ENCODE measurements at places on chromosomes 13 and 19.

DNA sequence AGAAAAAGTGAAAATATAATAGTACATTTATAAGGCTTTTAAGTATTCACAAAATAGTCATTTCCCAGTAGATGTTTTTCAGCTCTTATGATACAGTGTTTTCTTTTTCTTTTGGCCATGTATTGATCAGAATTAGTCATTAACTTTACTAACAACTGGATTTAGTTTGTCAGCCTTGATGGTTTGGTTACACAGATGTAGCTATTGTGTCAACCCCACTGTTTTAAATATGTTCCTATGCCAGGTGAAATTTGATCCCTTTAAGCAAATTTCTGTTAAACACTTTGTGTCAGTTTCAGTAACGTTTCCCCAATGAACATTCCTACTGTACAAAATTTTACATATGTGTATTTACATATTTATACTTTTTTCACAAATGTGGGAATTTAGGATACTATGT is 261.5 kb upstream of the STARD13 start:
- no peak for DNase-seq

- peak; percentile 75 for DNase-seq
Measured at GRCh38 chr19:1243768-1244692, 2.5 kb downstream of the ATP5F1D start.

DNA sequence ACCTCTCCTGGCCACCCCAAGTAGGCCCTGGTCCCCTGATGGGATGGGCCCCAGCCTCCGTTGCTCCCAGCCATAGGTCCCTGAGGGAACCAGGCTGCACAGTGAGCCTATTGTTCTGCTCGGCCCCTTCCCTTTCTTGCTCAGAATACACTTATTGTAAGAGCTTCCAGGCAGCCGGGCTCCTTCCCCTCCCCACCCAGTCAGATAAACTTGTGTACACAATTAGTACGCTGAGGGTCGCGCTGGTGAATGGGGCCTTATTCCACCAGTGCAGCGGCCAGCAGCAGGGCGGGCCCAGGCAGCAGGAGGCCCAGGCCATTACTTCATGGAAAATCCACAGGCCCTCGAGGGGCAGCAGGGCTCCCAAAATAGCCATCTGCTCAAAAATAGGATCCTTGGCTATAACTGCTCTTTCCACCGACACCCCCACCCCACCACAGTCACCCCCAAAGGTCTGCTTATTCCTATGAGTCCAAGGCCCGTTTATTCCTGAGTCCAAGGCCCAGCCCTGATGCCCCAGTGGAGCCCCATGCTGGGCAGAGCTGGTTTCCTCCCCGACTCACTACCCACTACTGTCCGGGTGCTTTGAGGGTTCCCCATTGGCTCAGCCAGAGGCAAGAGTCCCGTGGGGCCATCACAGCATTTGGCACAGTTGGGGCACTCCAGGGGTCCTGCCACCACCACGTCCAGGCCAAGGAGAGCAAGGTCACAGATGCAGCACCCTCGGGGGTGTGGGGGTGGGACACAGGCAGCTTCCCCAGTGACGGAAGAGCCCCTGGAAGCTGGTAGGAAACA is 22.1 kb downstream of the CAPN12 start:
- no peak for DNase-seq

DNA sequence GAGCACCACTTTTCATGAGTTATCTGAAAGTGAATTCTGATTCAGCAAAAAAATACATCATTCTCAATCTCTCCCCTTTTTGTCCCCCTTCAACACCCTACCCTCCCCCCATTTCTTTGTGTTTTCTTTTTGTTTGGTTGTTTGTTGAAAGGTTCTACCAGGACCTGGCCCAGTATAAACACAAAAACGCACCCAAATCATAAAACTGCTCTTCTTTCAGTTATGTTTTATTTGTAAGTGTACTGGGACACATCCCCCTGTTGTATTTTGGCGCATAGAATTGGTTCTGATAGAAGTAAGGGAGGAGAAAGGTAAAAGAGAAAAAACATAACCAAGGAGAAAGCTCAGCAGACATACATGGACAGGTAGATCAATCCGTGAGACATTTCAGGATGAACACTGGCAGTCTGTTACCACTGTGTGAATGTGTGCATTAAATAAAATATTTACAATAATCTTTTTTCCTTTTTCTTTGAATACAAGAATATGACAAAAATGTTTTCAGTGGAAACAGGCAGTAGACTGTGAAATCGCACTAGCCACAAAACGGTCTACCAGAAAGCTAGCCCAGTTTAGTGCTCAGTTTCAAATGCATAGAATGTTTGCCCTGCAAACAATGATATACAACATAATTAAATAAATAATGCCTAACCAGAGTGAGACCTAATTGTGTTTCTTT is 4.2 kb downstream of the POU4F1 start:
- DNase-seq: no peak

- DNase-seq: no peak
Measured at GRCh38 chr13:113860665-113861432, 3.0 kb downstream of the GAS6 start.

- no peak for DNase-seq
Measured at GRCh38 chr13:30791354-30792001, 56.1 kb downstream of the ALOX5AP start.

- DNase-seq: no peak
Measured at GRCh38 chr13:71030784-71031183, 836.2 kb downstream of the DACH1 start.

DNA sequence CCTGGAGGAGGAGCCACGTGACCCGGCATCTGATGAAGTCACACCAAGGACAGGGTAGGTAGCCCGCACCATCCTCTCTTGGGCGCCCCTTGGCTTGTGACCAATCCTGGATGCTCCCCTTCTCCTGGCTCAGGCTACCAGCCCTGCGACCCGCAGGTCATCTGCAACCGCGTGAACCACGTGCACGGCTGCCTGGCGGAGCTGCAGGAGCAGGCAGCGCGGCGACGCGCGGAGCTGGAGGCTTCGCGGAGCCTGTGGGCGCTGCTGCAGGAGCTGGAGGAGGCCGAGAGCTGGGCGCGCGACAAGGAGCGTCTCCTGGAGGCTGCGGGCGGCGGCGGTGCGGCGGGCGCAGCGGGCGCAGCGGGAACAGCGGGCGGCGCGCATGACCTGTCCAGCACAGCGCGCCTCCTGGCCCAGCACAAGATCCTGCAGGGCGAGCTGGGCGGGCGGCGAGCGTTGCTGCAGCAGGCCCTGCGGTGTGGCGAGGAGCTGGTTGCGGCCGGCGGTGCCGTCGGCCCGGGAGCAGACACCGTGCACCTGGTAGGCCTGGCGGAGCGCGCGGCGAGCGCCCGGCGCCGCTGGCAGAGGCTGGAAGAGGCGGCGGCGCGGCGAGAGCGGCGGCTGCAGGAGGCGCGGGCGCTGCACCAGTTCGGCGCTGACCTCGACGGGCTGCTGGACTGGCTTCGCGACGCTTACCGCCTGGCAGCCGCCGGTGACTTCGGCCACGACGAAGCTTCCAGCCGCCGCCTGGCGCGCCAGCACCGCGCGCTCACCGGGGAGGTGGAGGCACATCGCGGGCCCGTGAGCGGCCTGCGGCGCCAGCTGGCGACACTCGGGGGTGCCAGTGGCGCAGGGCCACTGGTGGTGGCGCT is 45.9 kb downstream of the SPTBN4 start:
- DNase-seq: no peak

DNA sequence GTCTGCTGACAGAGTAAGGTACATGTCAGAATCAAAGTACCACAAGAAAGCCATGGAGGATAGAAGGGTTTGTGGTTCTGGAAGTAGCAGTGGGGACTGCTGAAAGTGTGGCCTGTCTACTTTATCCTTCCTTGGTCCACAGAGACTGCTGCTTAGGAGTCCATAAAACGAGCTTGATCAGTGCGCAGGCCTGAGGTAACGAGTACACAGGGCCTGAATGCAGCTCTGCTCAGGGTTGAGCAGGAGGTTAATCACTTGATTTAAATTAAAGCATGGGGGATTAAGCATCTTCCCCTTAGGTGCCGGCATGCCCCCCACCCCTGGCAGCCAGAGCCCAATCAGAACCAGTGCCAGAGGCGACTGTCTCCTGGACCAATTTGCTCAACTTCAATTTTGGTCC is 34.9 kb upstream of the WASF3 start:
- no peak for DNase-seq

DNA sequence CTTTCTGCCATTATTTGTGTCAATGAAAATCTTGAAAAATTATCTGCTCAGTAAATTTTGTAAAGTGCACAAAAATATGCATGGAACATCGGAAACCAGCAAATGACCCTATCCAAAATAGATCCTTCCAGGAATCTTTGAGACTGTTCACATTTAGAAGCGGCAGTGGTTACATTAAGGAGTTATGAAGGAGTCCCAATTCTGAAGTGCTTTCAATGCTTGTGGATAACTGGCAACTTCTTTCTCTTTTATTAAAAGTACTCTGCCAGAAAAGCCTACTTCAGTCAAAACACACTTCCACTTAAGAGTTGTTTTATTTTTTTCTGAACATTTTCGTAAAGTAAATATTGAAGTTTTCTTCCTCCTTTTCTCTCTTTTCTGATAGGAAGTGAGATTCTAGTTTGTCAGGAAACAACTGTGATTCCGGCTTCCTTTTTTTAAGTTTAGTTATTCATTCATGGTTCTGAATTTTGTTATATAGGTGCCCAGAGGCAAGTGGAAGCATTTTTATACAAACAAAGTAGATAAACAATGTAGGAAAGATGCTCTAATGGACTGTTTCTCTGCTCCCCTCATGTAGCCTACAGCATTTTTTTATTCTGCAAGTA is 83.5 kb downstream of the PCDH9 start:
- no peak for DNase-seq

- no peak for DNase-seq
Measured at GRCh38 chr13:103883164-103883563, 816.9 kb upstream of the SLC10A2 start.

DNA sequence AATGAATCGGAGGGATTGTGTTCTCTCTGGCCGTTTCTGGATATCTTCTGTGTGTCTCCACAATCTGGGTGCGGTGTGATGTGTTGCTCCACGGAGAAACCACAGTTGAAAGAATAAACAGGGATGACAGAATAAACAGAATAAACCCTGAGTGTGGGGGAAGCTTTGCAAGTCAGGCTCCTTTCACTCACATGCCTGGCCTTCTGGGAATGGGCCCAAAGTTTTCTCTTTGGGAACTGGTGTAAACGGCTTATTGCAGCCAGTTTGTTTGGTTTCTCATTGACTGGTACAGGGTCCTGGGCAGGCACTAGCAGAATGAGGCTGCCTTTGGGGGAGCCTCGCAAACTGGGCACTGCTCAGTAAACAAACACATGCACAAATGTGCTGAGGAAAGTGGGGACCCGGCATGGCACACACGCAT is 324.7 kb downstream of the DLEU7 start:
- no peak for DNase-seq

DNA sequence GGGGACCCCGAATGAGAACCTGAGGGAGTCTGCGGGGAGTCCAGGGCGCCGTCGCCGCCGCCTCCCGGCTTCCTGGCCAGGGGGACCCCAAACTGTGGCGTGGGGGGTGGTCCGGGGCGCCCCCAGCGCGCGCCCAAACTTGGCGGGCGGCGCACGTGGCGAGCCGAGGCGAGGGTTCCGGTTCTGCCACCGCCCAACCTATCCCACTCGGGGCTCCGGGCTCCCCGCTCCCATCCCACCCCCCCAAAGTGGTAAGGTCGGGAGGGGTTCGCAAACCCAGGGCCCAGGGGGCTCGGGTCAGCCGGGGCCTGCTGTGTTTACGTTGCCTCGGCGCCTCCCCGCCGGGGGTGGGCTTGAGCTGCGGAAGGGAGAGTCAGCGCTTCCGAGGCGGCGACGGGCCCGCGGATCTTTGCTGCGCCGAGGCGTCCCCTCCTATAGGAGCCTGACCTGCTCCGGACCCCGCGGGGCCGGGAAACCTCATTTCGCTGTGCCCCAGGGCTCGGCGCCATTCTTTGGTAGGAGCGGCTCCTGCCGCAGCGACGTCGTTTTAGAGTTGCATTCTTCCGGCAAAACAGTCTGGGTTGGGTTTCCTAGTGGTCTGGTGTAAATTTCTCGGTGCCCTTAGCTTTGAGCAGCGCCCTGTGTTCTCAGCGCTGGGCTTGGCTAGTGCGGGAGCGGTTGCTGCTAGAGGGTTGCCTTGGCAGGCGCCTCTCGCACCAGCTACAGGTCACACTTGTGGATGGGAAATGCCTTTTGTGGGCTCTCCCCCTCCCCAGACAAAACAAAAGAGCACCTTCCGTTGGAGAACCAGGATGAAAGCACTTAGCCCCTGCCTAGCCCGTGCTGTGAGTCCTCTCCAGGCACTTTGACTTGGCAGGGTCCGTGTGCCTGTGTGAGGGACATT is 1.2 kb downstream of the DAZAP1 start:
- no peak for DNase-seq

GRCh38 chr19:12574036-12574435 is 22.8 kb upstream of the ZNF564 start:
- DNase-seq: no peak

DNA sequence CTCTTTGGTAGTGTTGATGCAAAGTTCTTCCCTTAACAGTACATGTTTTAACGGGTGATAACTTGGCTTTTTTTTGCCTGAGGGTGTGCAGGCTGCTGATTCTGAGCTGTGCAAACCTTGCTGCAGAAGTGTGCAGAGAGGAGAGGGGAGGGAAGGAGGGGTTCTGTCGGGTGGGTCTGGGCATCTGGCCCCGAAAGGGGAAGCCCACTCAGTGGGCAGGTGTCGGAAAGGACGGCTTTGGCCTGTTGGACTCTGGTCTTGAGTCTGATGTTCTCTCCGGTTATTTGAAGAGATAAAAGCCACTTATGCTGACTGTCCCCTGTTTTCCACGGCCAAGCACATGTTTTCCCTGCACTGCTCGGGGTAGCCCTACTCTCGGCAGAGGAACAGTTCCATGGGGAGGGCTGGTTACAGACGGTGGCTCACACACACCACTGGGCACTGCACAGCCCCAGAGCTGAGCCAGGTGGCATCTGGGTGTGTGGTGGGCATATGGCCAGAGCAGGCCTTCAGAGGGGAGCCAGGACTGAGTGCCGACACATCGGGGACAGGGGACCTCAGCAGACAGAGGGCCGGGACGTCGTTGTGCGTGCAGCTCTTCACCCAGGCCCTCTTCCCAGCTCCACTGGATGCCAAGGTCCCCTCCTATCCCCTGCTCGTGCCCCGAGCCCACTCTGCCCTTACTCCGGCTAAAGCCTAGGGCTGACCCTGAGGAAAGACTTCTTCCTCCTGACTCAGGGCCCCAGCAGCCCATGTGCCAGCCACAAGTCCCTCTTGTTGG is 93.2 kb downstream of the TEX29 start:
- DNase-seq: no peak

DNA sequence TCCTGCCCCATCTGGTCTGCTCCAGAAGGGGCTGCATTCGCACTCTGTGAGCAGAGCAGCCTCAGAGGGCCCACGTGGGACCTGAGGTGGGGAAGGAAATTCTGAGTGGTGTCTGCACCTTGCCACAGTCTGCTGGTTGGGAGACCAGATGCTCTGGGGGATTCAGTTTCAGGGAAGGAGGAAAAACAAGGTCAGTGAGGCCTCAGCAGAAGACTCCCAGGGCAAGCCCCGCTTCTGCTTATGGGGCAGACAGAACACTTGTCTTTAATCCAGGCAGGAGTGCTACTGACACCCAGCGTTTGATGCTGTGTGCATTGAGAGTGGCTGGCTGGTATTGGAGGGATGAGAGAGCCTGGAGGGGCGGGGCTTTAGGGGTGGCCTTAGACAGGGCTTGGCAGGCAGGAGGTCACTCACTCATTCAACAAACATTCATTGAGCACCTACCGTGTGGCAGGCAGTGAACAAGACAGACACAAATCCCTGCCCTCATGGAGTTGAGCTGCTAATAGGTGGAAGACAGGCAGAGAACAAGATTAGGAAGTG is 4.9 kb upstream of the CLEC17A start:
- DNase-seq: no peak
